ENCODE measurements at places on chromosomes 1 and 21. TPM values are rescaled to one million over a fixed set of nuclear protein-coding genes. Genes with fewer than 3 reads are reported as not detected.
A peak's percentile ranks its signal among the peaks of the same experiment; 100 is the strongest.

- DNase-seq = no peak
Observed at GRCh38 chr1:53375440-53375839, 47.6 kb upstream of the LRP8 start.

The SYT14 gene
- total RNA-seq = 0.71 TPM

GRCh38 chr1:31390071-31390470 is 17.2 kb upstream of the FABP3 start:
- no peak for DNase-seq

GRCh38 chr1:76070538-76070937 is 4.0 kb upstream of the ST6GALNAC3 start:
- no peak for DNase-seq

DNA sequence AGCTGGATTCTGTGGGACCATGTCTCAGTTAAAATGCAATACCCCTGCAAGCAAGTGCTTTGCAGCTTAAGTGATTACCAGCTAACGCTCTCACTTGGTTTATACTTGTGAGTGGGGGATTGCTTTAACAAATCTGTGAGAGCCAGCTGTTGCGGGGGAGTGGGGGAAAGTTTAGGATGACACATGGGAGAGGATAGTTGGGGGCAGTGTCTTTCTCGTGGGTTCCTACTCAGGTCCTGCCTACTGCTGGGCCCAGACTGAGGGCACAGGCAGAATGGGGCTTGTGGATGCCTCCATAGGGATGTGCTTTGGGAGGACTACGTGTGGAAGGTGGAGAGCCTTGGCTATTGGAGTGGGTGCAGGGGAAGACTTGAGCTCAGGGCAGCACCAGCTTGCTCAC is 60.1 kb downstream of the ELK4 start:
- peak; percentile 26 for DNase-seq

GRCh38 chr1:110081061-110081460 is 10.6 kb upstream of the ALX3 start:
- no peak for DNase-seq

DNA sequence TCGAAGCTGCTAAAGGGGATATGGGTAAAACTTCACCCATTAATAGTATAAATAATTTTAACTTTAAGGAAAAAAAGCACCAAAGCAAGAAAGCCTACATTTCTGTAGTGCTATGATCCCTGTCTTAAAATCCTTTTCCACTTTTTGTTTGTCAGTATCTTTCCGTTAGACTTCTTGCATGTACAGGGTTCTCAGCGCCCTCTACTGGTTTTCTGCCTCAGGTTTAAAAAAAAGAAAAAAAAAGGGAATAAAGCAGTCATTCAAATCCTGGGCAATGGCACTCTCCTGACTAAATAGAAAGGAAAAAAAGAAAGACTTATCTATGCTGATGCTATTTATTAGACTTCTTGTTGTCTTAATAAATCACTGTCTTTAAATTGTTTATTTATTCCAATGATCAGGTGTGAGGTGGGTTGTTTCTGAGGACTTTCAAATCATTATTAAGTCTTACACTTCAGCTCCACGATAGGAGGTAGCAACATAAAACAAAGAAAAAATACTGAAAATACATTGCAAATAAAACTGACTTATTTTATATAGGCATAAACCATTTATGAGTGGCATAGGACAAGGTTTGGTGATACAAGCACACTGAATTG is 475.4 kb upstream of the NR5A2 start:
- DNase-seq = no peak

- DNase-seq = no peak
Observed at GRCh38 chr1:180157108-180157507, 2.4 kb downstream of the QSOX1 start.

- no peak for DNase-seq
Observed at GRCh38 chr1:115400891-115401290, 62.8 kb upstream of the NGF start.

GRCh38 chr1:17586172-17586964 is 46.9 kb downstream of the ARHGEF10L start:
- DNase-seq = peak; percentile 82

- DNase-seq = peak; percentile 57
Observed at GRCh38 chr1:19410393-19410792, 74.9 kb downstream of the CAPZB start.

- DNase-seq = no peak
Observed at GRCh38 chr1:119656410-119656955, 8.4 kb upstream of the ZNF697 start.

All from sigmoid colon (tissue), 7 donors.